Activated CD4-positive, alpha-beta T cell treated with anti-CD3 and anti-CD28 coated beads, Interleukin-2, amount 50 U/mL, for 1 hour (primary cell): ENCODE measurements at places on chromosomes 1 and 21.

DNA sequence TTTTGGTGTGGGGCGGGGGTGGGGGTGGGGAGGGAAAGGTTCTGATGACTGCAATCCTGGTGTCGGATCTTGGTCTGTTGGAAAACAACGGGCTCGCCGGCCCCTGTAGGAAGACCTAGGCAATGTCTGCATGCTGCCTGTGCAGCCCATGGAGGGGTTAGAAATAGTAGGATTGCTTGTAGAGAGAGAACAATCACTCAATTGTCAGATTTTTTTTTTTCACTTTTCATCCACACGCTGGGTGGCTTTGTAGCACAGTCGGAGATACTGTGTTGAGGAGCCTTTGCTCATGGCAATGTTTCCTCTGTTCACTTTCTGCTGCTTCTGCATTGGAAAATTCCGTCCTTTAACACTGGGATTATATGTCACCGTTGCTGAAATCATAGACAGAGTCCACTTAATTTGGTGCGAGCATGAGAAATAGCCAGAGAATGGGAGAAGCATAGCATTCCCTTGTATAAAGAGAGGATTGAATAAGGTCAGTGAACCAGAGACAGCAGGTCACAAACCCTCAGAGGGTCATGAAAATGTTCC, 107.5 kb downstream of the MRPS6 start:
- no peak for DNase-seq

- DNase-seq, result no peak
Measured at GRCh38 chr1:93672069-93672468, 9.6 kb downstream of the BCAR3 start.

GRCh38 chr1:53984726-53985125, 33.3 kb downstream of the LDLRAD1 start:
- DNase-seq, result no peak

DNA sequence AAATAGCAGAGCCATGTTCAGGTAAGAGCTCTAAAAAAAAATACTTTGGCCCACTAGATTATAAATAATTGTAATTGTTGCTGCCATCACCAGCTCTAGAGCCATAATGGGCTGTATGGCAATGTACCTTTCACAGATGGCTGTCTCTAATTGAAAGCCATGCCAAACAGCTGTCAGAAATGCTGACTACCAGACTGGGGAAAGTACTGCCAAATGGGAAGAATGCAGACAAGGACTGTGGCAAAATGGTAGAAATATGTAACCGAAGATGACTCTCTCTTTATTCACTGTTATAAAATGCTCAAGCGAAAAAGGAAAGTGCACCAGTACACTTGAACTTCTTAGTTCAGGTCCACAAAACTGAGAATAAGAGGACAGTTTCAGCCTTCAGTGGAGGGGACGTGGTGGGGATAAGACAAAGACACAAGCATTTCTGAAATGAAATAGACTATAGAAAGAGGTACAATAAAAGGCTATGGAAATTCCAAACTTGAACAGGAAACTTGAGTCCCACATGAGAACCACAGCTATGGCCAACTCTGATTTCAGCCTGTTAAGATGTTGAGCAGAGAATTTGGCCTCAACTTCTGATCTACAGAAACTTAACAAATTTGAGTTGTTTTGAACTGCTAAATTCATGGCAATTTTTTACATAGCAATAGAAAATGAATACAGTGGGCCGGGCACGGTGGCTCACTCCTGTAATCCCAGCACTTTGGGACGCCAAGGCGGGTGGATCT, 46.5 kb upstream of the LPGAT1 start:
- no peak for DNase-seq

DNA sequence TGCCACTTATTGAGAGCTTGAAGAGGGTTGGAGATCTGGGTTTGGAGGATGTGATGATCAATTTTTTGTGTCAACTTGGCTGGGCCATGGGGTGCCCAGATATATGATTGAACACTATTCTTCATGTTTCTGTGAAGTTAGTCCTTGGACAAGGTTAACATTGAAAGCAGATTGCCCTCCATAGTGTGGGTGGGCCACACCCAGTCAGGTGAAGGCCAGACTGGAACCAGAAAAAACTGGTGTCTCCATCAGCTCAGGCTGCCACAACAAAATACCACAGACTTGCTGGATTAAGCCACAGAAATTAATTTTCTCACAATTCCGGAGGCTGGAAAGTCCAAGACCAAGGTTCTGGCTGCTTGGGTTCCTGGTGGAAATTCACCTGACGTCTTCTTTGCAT, 7.5 kb downstream of the CLDN14 start:
- no peak for DNase-seq

DNA sequence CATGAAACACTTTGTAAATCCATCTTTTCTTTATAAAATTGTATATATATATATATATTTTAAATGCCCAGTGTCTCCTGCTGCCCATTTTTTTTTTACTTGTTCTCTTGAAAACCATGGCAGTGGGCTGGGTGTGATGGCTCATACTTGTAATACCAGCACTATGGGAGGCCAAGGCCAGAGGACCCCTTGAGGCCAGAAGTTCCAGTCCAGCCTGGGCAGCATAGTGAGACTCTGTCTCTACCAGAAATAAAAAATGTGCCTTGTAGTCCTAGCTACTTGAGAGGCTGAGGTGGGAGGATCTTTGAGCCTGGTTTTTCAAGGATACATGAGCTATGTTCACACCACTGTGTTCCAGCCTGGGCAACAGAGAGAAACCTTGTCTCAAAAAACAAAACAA, 62.2 kb downstream of the HS2ST1 start:
- no peak for DNase-seq

DNA sequence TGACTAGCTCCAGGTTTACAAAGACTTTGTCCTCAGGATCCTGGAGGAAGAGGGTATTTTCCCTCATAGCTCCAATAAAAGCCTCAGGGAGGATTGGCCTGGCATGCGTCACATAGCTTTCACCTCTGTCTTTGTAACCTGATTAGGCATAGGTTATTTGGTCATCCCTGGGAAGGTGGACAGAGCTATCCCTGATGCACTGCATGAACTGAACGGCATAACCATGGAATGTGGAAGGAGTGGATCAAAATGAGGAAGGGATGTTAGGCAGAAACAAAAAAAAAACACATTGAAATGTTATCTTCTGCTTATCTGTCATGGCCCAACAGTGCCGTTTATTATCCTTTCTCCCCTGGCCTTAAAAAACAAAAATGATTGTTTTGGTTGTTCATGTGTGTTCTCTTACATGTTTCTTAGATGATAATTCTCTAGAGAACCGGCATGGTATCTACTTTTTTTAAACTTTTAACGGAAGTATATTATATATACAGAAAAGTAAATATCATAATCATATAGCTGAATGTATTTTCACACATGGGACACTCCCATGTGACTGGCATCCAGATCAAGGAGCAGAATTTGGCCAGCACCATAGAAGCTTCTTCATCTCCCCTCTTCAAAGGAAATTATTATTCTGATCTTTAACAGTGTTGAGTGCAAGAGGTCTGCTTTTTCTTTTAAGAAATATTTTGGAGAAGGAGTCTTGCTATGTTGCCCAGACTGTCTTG, 85.3 kb downstream of the RPS6KC1 start:
- no peak for DNase-seq

- no peak for DNase-seq
Measured at GRCh38 chr1:201253906-201254624, 29.2 kb upstream of the PKP1 start.

GRCh38 chr1:117586747-117587498, 18.9 kb upstream of the TENT5C start:
- no peak for DNase-seq

GRCh38 chr1:183472488-183473216, at the start of gene SMG7:
SMG7 (plus strand) TSS chr1:183472499; CDS start chr1:183472621, 122 bp downstream.
- DNase-seq, result peak; percentile 47

GRCh38 chr1:96557336-96557735, 164.2 kb upstream of the PTBP2 start:
- no peak for DNase-seq

DNA sequence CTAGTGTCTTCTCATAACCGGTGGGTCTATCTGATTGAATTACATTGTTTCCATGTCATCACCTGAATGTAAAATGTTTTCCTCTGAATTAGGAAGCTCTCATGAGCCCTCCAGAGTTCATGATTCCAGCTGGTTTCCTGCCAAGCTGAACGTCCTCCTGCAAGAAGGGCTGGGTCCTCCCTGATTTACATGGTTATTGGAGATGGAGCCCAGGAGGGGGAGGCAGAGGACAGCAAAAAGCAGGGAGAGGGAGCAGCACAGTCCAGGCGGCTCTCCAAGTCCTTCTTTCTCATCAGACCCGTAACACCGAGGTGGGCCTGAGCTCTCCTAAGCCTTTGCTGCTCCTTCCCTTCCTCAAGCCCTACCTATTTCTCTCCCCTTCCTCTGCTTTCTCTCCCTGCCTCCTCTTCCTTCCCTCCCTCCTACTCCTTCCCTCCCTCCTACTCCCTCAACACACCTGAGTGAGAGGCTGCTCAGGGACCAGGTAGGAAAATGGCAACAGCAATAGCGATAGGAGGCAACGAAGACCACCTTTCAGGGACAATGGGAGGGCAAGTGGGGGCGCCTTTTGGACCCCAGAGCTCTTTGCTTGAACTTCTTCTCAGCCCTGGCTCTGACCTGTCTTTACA, 265.9 kb downstream of the PRDM2 start:
- DNase-seq, result no peak

- DNase-seq, result no peak
Measured at GRCh38 chr1:47562147-47562546, 124.3 kb downstream of the FOXD2 start.

DNA sequence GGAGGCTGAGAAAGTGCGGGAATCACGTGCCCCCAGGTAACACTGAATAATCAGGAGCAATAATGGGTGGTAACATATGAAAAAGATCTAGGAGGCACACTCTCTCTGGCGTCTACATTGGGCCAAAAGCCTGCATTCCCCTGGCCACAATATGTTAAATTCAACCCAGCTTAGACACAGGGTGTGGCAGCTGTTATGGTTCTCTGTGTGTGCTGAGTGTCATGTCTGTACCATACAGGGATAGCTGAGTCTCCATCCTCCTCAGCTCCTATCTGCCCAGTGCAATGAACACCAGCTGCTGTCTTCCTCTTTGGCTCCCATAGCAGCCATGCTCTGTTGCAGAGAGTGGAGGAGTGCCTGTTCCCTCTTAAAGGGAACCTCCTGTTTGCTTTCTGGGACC, 14.3 kb downstream of the S100A11 start:
- DNase-seq, result no peak

GRCh38 chr1:7616076-7616832, 154.8 kb upstream of the VAMP3 start:
- DNase-seq, result peak; percentile 20

DNA sequence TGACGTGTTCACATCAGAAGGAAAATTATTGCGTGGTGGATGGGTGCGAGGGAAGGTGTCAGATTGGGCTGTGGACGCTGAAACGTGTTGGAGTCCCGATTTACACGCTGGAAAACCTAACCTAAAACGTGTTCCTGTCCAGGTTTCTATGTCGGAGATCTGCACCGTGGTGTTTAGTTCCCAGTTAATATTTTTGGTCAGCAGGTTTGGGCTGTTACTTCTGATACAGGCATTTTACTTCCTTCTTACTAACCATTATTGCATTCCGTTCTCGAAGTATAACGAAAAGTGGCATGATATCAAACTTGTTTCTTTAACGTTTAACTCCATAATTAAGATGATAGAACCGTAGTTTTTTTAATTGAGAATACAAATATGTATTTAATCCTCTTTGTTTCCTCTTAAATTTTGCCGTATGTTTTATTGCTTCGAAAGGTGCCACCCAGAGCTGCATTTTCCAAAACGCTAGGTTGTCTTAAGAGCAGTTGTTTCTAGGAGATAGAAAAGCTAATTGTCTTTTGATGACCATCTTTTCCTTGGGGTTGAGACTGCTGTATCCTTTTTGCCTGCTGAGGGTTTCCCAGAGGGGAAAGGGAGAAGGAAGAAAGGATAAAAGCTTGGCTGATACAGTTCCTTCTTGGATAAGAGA, 1.3 kb downstream of the ADARB1 start:
- DNase-seq, result no peak
